ENCODE measurements at places on chromosomes 12 and 14.
A peak's percentile ranks its signal among the peaks of the same experiment; 100 is the strongest.

GRCh38 chr12:95787274-95787818 lies 3.2 kb downstream of the NTN4 start:
- no peak for DNase-seq

GRCh38 chr14:68593806-68594536 lies 198.9 kb downstream of the ZFP36L1 start:
- no peak for DNase-seq

DNA sequence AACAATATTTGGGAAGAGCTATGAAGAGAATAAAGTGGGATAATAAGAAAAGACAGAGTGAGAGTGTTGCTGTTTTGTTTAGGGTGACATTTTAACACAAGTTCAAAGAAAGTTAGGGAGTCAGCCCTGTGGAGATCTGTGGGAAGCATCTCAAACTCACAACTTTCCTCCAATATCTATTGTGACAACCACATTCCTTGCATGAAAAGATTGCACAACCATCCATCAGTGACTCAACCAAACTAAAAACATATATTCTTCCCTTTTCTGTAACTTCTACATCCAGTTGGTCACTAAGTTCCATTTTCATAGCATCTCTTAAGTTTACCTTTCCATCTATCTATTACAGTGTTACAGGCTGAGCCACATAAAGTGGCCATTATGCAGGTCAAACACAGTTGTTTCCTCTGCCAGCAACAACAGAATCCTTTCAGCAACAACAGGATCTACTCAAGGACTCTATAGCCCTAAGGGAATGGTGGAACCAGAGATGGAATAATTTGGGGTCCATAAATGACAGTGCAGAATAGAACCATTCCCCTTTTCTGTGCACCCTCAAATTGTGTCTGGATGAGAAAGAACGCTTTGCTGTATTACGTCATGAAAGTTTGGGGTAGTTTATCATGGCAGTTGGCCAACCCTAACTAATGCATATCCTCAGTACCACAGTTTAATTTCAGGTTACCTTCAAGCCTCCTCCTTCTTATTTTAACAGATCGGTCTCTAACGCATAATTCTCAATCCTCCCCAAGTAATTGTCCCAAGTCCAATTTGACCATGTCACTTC lies 118.8 kb downstream of the ST8SIA1 start:
- DNase-seq: no peak

- DNase-seq: peak; percentile 17
These were observed 33.4 kb downstream of the FNTB start for GRCh38 chr14:65019944-65020566.

GRCh38 chr12:3049176-3049575 lies 28.0 kb upstream of the TSPAN9 start:
- no peak for DNase-seq

- no peak for DNase-seq
These were observed 29.8 kb downstream of the CFL2 start for GRCh38 chr14:34684578-34684977.

DNA sequence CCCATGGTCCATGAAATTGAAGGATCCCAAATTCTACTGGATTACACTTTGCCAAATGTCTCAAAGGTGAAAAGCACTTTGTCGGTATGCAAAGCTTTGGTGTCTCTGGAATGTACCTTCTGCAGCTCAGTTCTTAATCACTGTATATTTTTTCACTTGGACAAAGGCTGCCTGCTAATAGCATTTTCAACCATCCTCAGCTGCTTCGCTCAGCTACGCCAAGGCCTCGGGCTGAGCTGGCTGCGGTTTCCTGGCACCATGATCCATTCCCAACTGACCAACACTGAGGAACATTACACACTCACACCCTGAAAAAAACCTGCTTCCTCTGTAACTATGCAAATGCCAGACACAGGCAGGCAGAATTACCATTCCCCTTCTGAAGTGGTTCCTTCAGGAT lies 335.2 kb downstream of the DPF3 start:
- no peak for DNase-seq

DNA sequence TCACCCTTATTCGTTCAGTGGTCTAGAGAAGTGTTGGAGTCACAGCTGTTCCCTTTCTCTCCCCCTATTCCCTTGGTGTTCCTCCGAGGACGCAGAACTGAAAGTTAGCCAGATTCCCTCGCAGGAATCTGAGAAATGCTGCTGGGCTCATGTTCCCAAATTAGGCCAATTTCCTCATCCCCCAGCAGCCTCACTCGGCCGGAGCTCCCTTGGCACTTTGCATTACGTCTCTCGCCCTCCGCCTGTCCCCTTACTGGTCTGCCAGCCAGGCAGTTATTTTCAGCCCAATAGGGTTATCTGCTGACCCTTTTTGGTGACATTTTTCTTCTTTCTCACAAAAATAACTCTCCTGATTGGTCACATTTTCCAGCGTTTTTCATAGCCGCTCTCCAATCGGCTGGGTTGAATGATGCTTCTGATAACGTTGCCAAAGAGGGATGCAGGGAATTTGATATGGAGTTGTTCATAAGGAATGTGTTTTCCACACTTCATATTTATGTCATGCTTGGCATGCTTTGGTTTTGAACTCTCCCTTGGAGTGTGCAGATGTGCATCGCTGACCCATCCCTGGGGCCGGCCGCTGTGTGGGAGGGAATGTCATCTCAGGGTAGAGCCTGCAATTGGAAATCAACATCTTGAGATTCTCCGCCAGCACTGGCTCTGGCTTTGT lies 9.9 kb downstream of the IFT43 start:
- DNase-seq: no peak

DNA sequence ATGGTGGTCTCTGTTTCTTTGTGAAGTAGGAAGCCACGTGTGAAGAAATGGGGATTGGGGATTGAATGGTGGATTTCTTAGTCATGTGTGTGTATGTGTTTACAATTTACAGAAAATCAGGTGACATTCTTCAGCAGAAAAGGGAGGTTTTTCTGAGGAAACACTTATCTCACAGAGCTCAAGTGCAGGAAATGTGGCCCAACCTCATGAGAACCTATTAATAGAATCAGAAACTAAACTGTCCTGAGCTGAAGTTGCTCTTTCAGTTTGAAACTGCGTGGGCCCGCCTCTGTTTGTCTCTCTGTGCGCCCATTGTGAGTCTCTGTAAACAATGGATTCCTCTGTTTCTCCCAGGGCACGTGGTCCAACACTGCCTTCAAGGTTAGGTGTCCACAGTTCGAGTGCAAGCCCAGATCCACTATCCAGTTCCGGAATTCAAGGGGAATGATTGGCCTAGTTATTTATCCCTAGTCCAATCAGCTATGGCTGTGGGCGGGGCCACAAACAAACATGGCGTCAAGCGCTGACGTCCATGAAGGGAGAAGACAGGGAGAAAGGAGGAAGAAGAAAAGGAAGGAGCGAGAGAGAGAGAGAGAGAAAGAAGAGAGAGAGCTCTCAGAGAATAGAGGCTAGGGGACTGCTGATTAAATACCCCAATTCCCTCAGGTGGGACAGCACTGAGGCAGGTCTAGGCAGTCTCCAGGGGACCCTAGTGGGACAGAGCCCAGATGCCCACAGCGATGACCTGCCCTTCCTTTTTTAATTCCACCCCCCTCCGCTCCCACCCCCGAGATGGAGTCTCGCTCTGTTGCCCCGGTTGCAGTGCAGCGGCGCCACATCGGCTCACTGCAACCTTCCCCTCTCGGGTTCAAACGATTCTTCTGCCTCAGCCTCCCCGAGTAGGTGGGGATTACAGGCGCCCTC lies 31.4 kb upstream of the C12orf76 start:
- DNase-seq: peak; percentile 68

- no peak for DNase-seq
These were observed 40.8 kb upstream of the DCD start for GRCh38 chr12:54689034-54689372.

GRCh38 chr12:26884765-26885576 lies 52.0 kb upstream of the ITPR2 start:
- DNase-seq: peak; percentile 60

DNA sequence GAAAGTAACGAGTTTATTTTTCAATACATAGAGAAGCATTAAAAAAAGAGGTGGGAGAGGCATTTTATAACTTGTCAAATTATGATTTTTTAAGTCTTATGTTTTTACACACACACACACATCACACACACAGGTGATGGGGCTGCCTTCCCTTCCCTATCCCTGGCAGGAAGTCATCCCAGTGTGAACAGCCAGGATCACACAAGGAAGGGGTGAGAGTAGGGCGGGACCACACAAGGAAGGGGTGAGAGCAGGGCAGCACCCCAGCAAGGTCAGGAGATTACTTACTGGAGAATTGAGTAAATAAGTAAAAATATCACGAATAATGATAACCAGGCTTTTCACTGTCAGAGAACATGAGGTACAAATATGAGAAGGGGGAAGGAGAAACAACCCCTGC lies 372.6 kb downstream of the SEC23A start:
- no peak for DNase-seq

GRCh38 chr14:77037215-77037937 lies 8.9 kb upstream of the IRF2BPL start:
- DNase-seq: no peak

GRCh38 chr14:102094101-102094500 lies 7.3 kb upstream of the HSP90AA1 start:
- no peak for DNase-seq

DNA sequence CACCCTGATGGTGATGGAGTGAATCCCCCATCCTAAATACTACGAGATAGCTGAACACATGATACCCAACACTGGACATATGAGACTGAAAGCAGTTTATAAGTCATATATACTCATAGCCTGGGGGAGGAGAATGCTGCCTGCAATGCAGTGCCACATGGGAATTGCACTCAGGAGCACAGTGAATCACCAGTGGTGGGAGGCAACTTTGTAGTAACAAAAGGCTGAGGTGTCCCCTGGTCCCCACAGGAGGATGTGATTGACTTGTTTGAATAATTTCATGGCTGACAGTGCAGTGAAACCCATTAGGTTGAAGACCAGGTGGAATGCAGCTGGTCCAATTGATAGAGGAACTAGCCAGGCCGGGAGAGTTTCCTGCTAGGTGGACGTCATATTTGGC lies 20.2 kb downstream of the CCDC38 start:
- DNase-seq: no peak

DNA sequence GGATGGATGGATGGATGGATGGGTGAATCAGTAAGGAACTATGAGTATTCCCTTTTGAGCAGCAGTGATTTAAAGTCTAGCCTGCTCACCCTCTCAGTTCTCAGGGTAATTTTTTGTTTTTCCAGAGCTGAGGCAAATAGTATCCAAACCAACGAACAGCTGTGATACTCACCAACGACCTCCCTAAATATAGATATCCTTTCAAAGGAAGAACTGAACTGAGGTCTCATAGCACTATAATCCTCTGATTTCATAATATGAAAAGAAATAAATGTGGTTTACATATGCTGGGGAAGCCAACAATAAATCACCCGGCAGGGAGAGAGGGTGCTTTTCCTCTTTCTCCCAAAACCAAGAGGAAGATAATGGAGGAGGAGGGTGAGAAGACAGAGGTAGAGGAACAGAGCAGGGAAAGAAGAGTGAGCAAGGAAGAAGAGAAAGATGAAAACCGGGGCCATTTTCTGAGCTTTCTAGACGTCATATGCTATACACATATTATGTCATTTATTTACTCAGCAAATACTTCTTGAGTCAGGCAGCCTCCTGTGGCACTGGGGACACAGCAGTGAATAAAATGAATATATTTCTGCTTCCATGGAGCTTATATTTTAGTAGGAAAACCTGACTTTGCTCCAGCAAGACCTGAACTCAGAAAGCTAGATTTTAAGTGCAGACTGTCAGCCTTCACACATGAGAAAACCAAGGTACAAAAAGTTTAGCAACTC lies 710.7 kb upstream of the TBX3 start:
- no peak for DNase-seq

GRCh38 chr12:92650228-92650822 lies 52.5 kb upstream of the PLEKHG7 start:
- no peak for DNase-seq

GRCh38 chr12:16344269-16344668 lies 3.2 kb upstream of the MGST1 start:
- no peak for DNase-seq

DNA sequence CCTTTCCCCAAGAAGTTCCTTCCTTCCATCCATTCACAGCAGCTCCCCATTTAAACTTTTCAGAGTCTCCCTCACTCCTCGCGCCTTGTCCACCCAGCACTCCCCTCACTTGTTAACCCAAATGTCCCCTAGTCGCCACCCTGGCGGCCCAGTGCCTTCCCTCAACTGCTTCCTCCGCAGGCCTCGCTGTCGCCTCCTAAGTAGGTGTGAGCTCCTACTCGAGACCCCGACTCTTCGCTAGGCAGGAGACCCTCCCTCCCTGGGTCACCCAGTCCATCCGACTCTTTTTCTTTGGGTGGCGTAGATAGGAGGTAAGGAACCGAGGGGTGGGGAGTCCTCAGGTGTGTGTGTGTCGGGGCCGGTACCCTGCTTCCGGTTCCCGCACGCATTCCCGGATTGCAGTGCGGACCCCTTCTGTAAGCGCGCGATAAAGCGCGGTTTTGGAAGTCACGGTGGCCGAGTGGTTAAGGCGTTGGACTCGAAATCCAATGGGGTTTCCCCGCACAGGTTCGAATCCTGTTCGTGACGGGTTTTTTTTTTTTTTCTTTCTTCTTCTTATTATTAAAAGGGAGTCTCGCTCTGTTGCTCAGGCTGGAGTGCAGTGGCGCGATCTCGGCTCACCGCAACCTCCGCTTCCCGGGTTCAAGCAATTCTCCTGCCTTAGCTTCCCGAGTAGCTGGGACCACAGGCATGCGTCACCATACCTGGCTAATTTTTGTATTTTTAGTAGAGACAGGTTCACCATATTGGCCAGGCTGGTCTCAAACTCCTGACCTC lies 823 bp upstream of the SMARCC2 start:
- DNase-seq: peak; percentile 55

GRCh38 chr12:128549601-128550218 lies 274.0 kb downstream of the SLC15A4 start:
- DNase-seq: no peak

DNA sequence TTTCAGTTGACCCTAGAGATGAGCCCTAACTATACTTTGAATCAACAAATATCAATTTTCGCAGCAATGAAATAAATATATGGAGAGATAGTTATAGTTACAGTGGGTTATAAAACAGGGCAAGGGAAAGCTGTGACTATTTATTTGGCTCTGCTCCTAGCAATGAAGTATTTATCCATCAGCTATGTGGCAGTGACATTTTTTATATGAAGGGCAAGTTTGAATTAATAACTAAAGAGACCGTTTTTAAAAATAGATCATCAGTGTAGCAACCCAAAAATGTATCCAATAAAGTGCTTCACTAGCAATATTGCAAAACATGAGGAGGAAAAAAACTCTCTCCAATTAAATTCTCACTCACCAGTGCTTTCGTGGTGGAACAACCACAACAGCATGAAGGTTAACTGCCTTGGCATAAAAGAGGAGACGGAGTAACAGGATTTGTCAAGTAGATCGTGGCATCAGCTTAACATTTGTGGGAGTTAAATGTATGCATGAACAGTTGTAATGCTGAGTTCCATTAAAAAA lies 58.1 kb upstream of the NUDT4 start:
- no peak for DNase-seq
